Activated CD4-positive, alpha-beta T cell treated with anti-CD3 and anti-CD28 coated beads, Interleukin-2, amount 50 U/mL, for 48 hours (primary cell): ENCODE measurements at places on chromosomes 16 and 17.

GRCh38 chr17:79993390-79994227 is 42.1 kb downstream of the TBC1D16 start:
- DNase-seq: peak; percentile 66

- no peak for DNase-seq
These were observed 339 bp downstream of the N4BP1 start for GRCh38 chr16:48609652-48610029.

DNA sequence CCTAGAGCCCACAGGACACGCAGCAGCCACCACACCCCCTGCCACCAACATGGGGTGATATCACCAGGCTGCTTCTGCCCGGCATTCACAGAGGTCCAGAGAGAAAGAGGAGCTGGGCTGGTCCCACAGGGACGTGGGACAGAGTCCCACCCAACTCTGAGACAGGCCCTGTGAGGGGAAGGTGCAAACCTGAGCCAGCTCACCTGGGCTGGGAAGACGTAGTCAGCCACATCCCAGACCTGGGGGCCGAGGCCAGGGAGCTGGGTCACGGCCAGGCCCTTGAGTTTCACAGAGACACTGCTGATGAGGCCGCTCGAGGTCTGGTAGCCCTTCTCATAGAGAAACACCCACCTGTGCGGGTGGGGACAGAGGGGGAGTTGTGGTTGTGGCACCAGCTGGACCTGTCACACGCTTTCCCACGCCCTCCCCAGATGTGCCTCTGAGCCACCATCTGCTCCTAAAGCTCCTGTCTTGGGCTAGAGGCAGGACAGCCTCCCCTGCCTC is 11.2 kb downstream of the P2RX1 start:
- no peak for DNase-seq

- DNase-seq: peak; percentile 81
These were observed 4.8 kb downstream of the MT1A start for GRCh38 chr16:56643080-56643778.

- DNase-seq: no peak
These were observed 321.3 kb downstream of the RBFOX1 start for GRCh38 chr16:7653746-7654461.

- peak; percentile 74 for DNase-seq
These were observed 20.6 kb downstream of the CYB561 start for GRCh38 chr17:63425483-63425882.

DNA sequence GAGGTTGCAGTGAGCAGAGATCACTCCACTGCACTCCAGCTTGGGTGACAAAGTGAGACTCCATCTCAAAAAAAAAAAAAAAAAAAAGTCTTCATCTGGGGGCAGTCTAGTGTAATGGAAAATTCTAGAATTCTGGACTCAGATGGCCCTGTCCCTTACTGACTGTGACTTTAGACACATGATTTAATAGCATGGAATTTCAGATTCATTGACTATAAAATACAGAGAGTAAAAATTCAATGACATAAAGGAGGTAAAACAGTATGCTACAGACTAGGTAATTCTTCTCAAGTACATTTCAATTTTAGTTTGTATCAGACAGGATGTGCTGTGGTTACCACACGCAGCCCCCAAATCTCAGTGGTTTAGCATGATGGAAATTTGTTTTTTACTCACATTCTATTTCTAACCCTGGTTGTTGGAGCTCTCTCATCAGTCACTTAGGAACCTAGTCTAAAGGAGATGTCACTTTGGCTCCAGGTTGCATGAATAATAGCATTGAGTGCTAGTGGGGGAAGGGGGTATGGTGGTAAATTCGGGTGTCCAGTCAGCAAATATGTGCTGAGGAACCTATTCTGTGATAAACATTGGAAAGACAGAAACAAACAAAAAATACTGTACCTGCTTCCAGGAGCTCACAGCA is 444.0 kb downstream of the XYLT1 start:
- peak; percentile 21 for DNase-seq

DNA sequence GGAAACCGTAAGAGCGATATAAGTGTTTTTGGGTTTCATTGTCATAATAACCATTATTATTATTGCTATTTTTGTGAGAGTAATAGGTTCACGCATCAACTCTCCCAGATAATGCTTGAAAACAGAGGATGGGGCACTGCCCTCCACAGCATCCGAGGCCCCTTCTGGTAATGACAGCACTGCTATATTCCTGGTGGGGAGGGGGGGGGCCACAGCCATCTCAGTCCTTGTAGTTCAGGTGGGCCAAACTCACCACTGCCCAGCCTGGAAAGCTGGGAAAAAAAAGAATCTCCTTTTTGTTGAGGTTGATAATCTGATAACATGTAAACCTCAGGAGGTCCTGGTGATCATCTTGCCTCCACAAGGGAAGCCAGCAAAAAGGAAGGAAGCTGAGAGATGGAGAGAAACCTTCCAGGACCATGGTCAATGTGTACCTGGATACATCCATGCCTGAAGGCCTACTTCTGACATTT is 706 bp downstream of the C16orf95 start:
- DNase-seq: no peak

DNA sequence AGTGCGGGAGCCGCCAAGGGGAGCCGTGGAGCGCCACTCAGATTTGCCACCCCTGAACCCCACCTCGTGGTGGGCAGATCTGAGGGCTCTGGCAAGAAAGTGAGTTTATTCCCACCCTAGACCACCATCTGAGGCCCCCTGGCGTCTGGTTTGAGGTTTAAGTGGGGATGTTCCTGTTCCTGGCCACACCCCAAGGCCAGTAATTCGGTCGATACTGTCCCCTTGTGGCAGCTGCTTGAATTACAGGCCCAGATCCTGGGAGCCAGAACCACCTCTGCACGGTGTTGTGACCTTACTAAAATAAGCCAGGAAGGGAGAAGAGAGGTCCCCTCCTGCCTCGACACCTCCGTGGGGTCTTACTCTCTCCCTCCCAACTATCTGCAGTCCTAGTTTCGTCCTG is 3.3 kb upstream of the LAT start:
- peak; percentile 79 for DNase-seq

- DNase-seq: peak; percentile 29
These were observed 72.6 kb downstream of the CLEC16A start for GRCh38 chr16:11016993-11017392.

- no peak for DNase-seq
These were observed 74.0 kb upstream of the GNG13 start for GRCh38 chr16:874366-875181.

GRCh38 chr17:7915179-7915610 is 894 bp downstream of the RNF227 start:
- no peak for DNase-seq

GRCh38 chr17:31251105-31251969 is 45.7 kb downstream of the OMG start:
- no peak for DNase-seq

- no peak for DNase-seq
These were observed 53.1 kb downstream of the TEX2 start for GRCh38 chr17:64209983-64210382.

DNA sequence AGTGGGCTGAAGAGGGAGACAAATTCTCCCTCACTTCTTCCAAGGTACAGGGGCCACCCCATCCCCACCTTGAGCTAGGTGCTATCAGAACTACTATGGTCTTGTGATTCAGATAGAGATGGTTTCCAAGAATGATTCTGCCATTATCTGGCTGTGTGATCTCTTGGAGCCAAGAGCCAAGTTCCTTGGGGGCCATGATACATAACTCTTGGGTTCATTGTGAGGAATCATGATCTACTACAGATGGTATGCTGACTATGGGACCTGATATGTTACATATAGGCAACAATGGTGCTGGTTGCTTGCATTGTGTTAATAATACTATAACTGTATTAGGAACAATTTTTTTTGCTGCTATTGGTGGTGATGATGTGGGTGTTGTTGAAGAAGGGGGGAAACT is 45.7 kb downstream of the DYNLRB2 start:
- DNase-seq: no peak

DNA sequence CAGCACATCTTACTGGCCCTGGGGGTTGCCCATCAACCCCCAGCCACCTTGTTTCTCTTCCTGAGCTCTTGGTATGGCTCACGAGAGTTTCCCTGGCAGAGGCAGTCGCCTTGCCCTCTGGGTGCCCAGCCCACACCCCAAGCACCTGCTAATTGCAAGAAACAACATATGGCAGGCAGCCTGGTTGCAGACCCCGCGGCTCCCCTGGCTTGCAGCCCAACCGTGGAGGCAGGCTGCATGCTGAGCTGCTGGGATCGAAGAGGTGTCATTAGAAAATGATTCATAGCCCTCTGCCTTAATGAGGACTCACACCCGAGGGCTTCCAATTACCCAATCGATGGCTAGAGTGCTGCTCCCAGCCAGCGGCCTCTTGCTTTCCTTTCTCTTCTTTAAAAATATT is 115.7 kb downstream of the TMEM114 start:
- DNase-seq: no peak

DNA sequence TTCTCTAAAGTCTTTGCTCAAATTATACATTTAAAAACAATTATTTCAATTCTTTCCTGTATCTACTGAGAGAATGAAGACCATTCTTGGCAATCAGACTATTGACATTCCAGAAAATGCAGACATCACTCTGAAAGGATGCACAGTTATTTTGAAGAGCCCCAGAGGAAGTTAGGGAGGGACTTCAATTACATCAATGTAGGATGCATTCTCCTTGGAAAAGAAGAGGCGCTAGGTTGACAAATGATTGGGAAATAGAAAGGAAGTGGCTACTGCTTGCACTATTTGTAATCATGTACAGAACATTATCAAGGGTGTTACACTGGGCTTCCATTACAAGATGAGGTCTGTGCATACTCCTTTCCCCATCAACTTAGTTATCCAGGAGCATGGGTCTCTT is 74.3 kb downstream of the SSH2 start:
- no peak for DNase-seq

- DNase-seq: peak; percentile 35
These were observed 19.4 kb downstream of the PLCG2 start for GRCh38 chr16:81798311-81799137.

DNA sequence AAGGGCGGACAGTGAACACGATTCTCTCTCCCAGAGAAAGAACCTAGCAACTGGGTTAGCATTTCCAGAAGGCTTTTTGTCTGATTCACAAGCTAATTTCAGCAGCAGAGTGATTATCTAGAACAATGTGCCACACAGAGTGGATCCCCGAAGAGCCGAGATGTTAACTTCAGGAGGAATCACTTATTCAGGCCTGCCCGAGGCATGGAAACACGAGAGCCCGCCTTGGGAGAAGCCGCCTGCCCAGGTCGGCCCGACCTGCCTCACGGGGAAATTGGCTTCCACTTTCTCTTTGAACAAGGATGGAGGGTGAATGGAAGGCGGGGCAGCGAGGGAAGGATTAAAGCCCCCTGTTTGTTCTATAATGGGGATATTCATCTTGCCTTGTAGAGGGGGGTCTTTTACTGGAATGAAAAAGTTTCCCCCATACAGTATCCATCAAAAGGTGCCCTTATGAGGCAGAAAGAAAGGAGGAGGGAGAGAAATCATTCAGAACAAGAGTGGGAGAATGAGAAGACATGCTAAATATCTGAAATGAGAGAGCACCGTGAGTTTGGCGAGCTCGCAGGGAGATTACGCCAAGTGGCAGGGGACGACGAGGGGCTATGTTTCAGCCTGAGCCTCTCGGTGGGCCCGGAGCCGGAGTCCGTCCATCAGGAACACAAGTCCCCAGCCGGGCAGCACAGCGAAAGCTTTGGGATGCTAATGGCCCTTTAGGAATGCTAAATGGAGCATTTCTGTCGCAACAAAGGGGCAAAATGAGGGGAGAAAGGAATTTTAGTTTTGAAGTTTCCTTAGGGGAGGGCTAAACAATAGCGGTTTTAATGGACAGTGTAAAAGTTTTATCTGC is 33.0 kb downstream of the NTN1 start:
- DNase-seq: no peak

- DNase-seq: peak; percentile 95
These were observed at the start of gene ETV4 for GRCh38 chr17:43546319-43547188. Gene ETV4 (minus strand): TSS chr17:43546340. CDS start chr17:43545617, 723 bp downstream.

DNA sequence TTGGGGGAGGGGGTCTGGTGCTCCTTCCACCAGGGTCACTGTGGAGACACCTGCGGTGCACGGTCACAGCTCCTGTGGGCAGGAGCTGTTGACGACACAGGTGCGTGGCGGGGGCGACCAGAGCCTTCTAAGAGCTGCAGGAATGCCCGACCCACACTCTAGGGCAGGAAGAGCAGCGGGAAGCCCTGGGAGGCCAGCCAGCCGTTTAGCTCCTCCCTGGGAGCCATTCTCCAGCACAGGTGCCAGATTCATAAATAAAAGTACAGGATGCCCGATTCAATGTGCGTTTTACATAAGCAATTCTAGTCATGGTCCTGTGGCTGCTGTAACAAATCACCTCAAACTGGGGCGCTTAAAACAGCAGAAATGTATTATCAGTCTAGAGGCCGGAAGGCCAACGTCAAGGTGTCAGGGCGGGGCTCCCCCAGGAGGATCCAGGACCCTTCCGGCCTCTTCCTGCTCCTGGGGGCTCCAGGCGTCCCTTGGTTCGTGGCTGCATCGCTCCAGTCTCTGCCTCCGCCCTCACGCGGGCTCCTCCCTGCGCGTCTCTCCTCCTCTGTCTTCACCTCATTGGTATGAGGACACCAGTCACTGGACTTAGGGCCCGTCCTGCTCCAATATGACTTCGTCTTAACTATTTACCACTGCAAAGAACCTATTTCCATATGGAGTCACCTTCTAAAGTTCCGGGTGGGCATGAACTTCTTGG is 155.4 kb downstream of the FOXL1 start:
- no peak for DNase-seq

DNA sequence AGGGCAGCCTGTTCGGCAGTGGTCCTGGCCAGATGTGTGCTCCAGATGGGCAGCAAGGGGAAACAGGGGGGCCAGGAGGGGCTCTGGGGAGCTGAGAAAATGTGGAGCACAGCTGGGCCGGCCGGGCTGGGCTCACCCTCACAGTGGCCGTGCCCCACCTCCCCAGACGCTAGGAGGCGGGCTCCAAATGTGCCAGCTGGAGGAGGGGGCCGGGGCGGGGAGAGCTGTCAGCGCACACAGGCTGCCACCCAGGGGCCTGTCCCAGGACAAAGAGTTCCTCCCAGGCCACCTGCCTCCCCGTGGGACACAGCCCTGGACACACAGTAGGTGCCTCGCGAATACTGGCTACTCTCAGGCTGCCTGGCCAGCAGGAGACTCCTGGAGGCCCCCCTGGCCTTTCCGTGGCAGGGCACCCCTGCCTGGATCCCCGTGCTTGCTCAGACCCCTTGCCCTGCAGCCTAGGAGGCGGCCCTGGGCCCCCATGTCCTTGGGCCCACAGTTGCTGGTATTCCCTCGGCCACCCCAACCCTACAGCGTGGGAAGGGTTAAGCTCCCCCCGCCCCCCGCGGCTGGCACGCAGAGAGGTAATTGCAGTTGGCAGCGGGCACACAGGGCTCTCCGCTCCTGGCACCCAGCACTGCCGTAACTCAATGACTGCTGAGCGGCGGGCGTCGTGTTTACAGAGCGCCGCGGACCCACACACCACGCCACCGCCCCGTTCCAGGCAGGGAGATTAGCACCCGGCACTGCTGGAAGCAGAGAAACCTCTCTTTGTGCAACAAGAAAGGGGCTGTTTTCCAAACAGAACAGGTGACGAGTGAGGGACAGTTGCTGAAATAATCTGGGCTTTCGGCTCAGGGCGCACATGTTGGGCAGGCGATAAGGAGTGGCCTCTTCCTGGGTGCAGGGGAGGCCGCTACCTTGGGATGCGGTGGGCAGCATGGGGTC is 32.2 kb downstream of the BAHCC1 start:
- DNase-seq: no peak
